ENCODE measurements at places on chromosomes 5 and 9. TPM values are rescaled to one million over a fixed set of nuclear protein-coding genes. Genes with fewer than 3 reads are reported as not detected.

GRCh38 chr9:93574900-93575795, 1.2 kb upstream of the PHF2 start:
- H3K36me3 ChIP-seq = no peaks in the 10 kb centered on the region
- peaks cover 4% of the 10 kb centered on the region for H3K4me1 ChIP-seq
- peak overlapping the region; percentile 88 for H3K27ac ChIP-seq
- DNase-seq = no peak
- peak overlapping the region; percentile 90 for H3K4me3 ChIP-seq

GRCh38 chr5:1820381-1820780, 19.2 kb downstream of the NDUFS6 start:
- H3K4me1 ChIP-seq = no peaks in the 10 kb centered on the region
- no peaks in the 10 kb centered on the region for H3K36me3 ChIP-seq
- no peaks in the 10 kb centered on the region for H3K27me3 ChIP-seq
- H3K27ac ChIP-seq = no peak overlapping the region

DNA sequence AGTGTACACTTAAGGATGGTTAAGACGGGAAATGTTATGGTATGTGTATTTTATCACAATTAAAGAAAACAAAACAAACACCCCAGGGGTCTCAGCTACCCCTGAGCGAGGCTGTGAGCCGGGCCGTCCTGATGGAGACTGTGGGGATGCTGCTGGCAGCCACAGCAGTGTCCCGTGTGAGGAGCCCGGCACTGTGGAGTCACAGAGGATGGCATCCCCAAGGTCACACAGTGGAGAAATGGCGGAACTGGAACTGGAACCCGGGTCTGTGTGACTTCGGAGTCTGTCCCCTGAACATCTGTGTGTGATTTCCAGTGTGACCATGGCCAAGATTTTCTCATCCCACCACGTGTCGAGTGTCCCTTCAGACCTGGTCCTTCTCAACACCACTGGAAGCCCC, 80.7 kb upstream of the PHYKPL start:
- DNase-seq = no peak
- H3K27me3 ChIP-seq = no peaks in the 10 kb centered on the region
- no peak overlapping the region for H3K27ac ChIP-seq
- no peak overlapping the region for H3K4me3 ChIP-seq
- H3K36me3 ChIP-seq = no peaks in the 10 kb centered on the region

DNA sequence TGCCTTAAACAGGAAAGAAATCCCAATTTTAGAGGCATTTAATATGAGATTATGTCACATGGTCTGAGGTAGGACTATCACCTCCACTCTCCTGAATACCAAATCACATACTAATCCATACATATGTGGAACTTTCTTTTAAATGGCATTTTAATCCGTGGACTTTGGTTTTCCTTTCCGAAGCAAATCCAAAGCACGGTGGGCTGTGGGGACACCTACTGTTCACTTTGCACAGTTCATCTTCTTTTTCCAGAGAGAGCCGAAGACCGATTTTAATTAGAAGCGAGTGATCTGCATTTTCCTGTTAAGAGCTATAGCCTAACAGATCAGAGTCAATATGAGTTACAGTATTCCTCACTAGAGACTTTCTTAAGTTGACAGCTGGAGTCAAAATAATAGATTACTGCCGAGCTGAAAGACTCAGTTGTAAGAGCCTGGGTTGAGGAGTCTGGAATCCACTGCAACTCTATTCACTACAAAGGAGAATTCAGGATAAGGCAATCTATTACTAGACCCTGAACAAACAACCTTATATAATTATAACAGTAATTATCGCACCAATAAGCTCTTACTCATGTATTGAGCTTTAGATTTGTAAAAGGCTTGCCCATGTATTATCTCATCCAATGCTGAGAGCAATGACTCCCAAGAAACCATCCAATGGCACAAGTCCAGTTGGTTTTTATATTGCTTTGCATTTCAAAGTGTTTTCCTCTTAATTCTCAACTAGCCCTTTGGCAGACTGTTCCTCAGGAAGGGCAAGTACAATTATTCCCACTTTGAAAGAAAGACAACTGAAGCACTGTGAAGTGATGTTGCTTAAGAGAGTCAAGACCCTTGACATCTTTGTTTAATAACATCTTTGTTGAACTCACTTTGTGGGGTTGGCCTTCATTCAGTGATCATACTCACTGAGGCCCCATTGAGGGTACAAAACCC, 144.7 kb downstream of the TRPM6 start:
- no peaks in the 10 kb centered on the region for H3K36me3 ChIP-seq
- H3K4me3 ChIP-seq = no peak overlapping the region

DNA sequence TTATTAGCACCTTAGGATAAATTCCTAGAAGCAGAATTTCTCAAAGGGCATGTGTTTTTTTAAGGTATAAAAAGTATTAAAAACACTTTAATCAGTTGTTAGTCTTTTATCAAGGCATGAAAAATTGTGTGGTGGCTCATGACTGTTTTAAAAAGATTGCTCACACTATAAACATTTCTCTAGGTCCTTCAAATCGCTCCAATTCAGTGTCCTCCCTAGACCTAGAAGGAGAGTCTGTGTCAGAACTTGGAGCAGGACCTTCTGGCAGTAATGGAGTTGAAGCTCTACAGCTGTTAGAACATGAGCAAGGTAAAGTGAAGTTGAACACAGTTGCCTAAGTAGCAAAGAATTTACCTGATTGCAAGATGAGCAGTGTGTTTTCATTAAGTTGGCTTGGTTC, 62.0 kb downstream of the GAPVD1 start:
- no peaks in the 10 kb centered on the region for H3K27me3 ChIP-seq
- H3K4me1 ChIP-seq = no peaks in the 10 kb centered on the region
- no peak overlapping the region for H3K27ac ChIP-seq
- no peak overlapping the region for H3K4me3 ChIP-seq
- no peak for DNase-seq
- no peaks in the 10 kb centered on the region for H3K36me3 ChIP-seq

The ZNF454 gene
- total RNA-seq = 5.9 TPM
